ENCODE measurements at places on chromosomes 12 and 14. TPM values are rescaled to one million over a fixed set of nuclear protein-coding genes. Genes with fewer than 3 reads are reported as not detected.
A peak's percentile ranks its signal among the peaks of the same experiment; 100 is the strongest.

DNA sequence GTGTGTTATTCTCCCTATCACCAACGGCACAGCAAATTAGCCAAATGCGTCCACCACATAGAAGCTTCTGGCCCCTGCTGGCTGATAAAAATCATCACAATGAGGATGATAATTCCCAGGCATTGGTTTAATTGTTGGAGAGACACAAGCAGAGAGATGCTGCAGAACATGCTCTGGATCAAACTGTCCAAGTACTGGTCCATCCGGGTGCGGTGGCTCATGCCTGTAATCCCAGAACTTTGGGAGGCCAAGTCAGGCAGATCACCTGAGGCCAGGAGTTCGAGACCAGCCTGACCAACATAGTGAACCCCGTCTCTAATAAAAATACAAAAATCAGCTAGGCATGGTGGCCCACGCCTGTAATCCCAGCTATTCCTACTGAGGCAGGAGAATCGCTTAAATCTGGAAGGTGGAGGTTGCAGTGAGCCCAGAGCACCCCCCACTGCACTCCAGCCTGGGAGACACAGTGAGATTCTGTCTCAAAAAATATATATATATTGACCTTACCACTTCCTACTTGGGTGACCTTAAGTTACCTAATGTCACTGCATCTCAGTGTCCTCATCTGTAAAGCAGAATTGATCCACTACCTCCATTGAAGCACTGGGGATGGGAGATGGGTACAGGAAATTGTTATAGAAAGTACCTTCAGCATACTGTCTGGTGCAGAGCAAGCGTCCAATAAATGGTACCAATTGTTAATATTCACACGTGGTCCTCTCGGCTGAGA lies 83.7 kb upstream of the EGLN3 start:
- H3K27ac ChIP-seq: no peak overlapping the region
- DNase-seq: no peak
- H3K4me1 ChIP-seq: no peaks in the 10 kb centered on the region
- no peak overlapping the region for H3K4me3 ChIP-seq
- no peaks in the 10 kb centered on the region for H3K36me3 ChIP-seq
- peaks cover 4% of the 10 kb centered on the region for H3K27me3 ChIP-seq

- H3K36me3 ChIP-seq: peaks cover 27% of the 10 kb centered on the region
- H3K27me3 ChIP-seq: peaks cover 1% of the 10 kb centered on the region
- H3K4me3 ChIP-seq: no peak overlapping the region
These were observed 9.7 kb downstream of the TBC1D15 start for GRCh38 chr12:71849109-71849851.

- H3K27me3 ChIP-seq: no peaks in the 10 kb centered on the region
- no peaks in the 10 kb centered on the region for H3K4me1 ChIP-seq
- no peak overlapping the region for H3K4me3 ChIP-seq
- H3K27ac ChIP-seq: no peak overlapping the region
These were observed 445.5 kb upstream of the FBXO33 start for GRCh38 chr14:39877577-39878190.

DNA sequence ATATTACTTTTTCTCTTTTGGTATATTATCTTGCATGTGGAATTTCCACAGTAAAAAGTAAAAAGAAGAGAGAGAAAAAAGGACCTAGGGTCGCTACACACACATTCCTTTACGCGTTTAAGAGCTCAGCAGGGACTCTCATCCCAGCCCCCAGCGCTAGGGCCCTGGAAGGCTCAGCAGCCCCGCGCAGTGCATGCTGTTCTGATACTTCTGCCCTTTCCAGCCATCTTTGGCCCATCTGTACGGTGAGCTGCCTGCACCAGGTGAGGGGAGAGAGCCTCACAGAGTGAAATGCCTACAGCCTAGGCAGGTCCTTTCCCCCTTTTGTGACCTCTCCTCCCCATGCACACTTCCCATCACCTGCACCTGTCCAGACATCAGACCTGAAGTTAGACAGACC lies 1.6 kb upstream of the LTBR start:
- no peak overlapping the region for H3K4me3 ChIP-seq
- peaks cover 1% of the 10 kb centered on the region for H3K27me3 ChIP-seq
- DNase-seq: no peak
- peaks cover 35% of the 10 kb centered on the region for H3K4me1 ChIP-seq

DNA sequence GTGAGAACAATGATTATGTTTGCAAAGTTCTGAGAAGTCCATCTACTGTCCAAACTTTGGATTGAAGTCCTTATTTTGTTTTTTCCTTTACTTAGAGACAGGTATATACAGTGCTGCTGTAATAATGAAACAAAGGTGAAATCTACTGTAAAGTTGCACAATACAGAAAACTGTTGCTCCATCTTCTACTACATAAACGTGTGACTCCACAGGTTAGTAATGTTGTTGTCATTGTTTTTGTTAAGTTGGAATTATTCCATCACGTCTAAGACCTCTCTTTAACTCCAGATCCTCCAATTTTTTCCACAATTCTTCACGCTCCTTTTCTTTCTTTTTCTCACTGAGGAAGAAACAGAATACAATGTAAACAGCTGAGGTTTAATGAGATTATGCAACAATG lies 57.0 kb upstream of the GPHB5 start:
- H3K4me3 ChIP-seq: no peak overlapping the region
- DNase-seq: no peak
- H3K27ac ChIP-seq: peak overlapping the region; percentile 6
- H3K27me3 ChIP-seq: no peaks in the 10 kb centered on the region
- H3K4me1 ChIP-seq: peaks cover 12% of the 10 kb centered on the region

DNA sequence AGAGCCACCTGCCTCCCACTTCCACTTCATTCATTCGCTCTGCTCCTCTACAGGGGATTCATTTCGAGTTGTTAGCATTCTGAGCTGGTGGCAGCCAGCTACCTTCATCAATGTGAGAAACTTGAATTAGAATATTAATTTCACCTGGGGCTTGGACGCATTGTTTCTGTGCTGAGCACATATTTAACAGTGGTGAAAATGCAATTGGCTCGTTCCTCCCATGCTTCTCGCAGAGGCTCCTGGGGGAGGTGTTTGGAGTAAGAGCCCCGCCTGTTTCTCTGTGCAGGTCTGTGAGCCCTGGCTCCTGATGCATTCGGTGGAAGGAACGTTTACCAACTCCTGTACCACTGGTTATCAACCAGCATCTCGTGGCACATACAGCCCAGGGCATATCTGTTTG lies 141.5 kb downstream of the AACS start:
- DNase-seq: no peak
- H3K4me3 ChIP-seq: no peak overlapping the region
- no peaks in the 10 kb centered on the region for H3K36me3 ChIP-seq
- peaks cover 21% of the 10 kb centered on the region for H3K27me3 ChIP-seq
- H3K27ac ChIP-seq: no peak overlapping the region
- H3K4me1 ChIP-seq: no peaks in the 10 kb centered on the region

DNA sequence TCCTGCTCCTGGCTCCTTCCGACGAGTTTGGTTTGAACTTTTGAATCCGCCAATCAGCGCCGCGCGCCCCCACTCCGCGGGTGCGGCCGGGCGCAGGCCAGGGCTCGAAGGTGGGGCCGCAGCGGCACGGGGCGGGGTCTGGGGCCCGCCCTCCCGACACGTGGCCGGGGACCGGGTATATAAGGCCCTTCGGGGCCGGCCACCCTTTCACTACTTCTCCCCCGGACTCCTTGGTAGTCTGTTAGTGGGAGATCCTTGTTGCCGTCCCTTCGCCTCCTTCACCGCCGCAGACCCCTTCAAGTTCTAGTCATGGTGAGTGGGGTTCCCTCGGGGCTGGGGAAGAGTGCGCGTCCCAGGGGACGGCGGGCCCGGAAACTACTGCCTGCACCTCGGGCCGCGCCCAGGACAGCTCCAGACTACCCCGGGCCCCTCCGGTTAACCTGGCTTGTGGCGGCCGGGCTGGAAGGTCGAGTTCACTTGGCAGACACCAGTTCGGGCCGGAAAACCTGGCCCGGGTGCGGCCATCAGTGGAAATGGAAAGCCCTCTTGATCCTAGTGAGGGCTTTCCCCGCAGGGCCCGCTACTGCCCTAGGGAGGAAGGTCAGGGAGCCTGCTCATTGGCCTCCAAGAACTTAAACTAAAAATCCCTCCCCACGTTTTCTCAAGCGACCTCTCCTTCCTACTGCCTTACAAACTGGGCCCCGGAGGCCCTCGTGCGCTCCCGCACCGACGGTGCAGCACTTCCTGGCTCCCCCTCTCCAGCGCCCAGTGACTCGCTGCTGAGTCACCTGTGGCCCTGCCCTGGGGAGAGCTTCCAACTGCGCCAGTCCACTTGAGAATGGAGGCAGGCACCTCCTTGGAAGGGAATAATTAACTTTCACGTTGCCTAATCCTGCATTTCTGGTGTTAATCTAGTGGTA lies at the start of gene TUBA1C:
TSS of gene TUBA1C (plus strand) at position 210 of the 920 bp plus-strand sequence. CDS start at position 310, 100 bp downstream.
- peak within 1 kb of the TSS; percentile 96 for H3K27ac ChIP-seq
- peak within 1 kb of the TSS; percentile 92 for H3K4me3 ChIP-seq
- peak; percentile 92 for DNase-seq
- H3K4me1 ChIP-seq: peaks cover 66% of the 10 kb centered on the region
- peaks cover 25% of the 10 kb centered on the region for H3K27me3 ChIP-seq

DNA sequence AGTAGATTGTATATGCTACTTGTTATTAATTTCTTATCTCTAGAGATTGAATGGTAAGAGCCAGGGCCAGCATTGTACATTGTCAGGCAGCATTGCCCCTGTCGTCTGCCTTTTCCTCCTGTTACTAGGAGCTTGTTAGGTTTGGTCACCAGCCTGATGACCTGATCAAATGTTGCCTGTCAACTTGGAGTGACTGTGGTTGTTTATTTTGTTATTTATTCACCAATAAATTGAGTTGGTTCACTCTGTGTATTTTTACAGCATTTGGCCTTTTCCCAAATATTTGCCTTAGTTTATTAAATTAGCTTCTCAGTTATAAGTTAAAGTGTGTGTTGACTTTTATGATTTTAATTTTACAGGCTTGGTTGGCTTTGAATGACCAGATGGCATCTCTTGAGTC lies 88.4 kb downstream of the PRKCH start:
- no peaks in the 10 kb centered on the region for H3K36me3 ChIP-seq
- no peak overlapping the region for H3K4me3 ChIP-seq
- DNase-seq: no peak
- H3K27me3 ChIP-seq: peaks cover 5% of the 10 kb centered on the region
- no peak overlapping the region for H3K27ac ChIP-seq

CCDC85C gene
- total RNA-seq: 36.5 TPM

ART4 gene
- total RNA-seq: not detected

SLC25A47 gene
- total RNA-seq: not detected

RERG gene
- total RNA-seq: not detected

SLC22A17 gene
- total RNA-seq: 11.7 TPM

CCDC175 gene
- total RNA-seq: not detected

DLK1 gene
- not detected for total RNA-seq

Measured in HFFc6 (cell line).